Muscle of leg (tissue), 16 donors: ENCODE measurements at places on chromosomes 2 and 18. TPM values are rescaled to one million over a fixed set of nuclear protein-coding genes. Genes with fewer than 3 reads are reported as not detected.

Gene CENPA
- 5.3 TPM for polyA plus RNA-seq

GRCh38 chr18:7273301-7273921 is 42.5 kb downstream of the LRRC30 start:
- H3K4me3 ChIP-seq, result no peak overlapping the region
- H3K36me3 ChIP-seq, result no peaks in the 10 kb centered on the region
- H3K27me3 ChIP-seq, result peaks cover 2% of the 10 kb centered on the region
- H3K4me1 ChIP-seq, result peaks cover 9% of the 10 kb centered on the region
- peak overlapping the region; percentile 54 for H3K27ac ChIP-seq
- DNase-seq, result peak; percentile 15

- H3K4me1 ChIP-seq, result peaks cover 9% of the 10 kb centered on the region
- no peaks in the 10 kb centered on the region for H3K27me3 ChIP-seq
- peak overlapping the region; percentile 43 for H3K4me3 ChIP-seq
These were observed 266.5 kb downstream of the HRH4 start for GRCh38 chr18:24726727-24727492.

- no peak overlapping the region for H3K27ac ChIP-seq
- no peak overlapping the region for H3K4me3 ChIP-seq
- H3K27me3 ChIP-seq, result peaks cover 2% of the 10 kb centered on the region
- no peaks in the 10 kb centered on the region for H3K36me3 ChIP-seq
- peak; percentile 37 for DNase-seq
These were observed 83.7 kb downstream of the CERKL start for GRCh38 chr2:181573140-181573736.

- H3K4me3 ChIP-seq, result no peak overlapping the region
- no peaks in the 10 kb centered on the region for H3K36me3 ChIP-seq
- no peaks in the 10 kb centered on the region for H3K27me3 ChIP-seq
- H3K27ac ChIP-seq, result no peak overlapping the region
These were observed 757.4 kb downstream of the RNF144A start for GRCh38 chr2:7674606-7675005.

Gene ADAM23
- 13.5 TPM for polyA plus RNA-seq

- no peaks in the 10 kb centered on the region for H3K36me3 ChIP-seq
- H3K4me3 ChIP-seq, result no peak overlapping the region
- no peaks in the 10 kb centered on the region for H3K27me3 ChIP-seq
- H3K27ac ChIP-seq, result no peak overlapping the region
- no peaks in the 10 kb centered on the region for H3K4me1 ChIP-seq
- DNase-seq, result no peak
These were observed 465.1 kb downstream of the TGIF1 start for GRCh38 chr18:3914833-3915610.

DNA sequence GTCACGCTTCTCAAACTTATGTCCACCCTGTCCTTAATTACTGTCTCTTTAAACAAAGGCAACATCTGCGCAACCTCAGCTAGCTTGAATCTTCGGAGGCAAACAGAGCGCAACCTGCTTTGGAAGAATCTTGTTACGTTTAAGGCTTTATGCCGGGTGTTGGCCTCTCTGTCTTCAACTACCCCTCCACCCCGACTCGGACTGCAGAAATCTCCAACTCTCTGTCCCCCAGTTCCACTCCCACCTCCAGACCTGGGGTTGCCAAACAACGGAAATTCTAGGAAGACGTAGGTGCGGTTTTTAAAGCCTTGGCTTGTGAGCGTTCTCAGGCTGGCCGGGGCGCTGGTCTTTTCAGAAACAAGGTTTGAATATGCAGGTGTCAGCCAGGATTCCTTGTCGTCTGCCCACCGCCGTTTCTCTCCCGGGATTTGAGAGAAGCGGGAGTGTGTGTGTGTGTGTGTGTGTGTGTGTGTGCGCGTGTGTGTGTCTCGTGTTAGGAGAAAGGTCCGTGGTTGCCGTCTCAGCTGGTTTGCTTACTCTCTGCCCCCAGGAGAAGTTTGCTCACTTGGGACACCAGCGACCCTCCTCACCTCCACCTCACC is 1.1 kb upstream of the ONECUT2 start:
- peaks cover 41% of the 10 kb centered on the region for H3K4me1 ChIP-seq
- no peak for DNase-seq
- peaks cover 83% of the 10 kb centered on the region for H3K27me3 ChIP-seq
- no peaks in the 10 kb centered on the region for H3K36me3 ChIP-seq

- H3K4me1 ChIP-seq, result no peaks in the 10 kb centered on the region
- no peaks in the 10 kb centered on the region for H3K36me3 ChIP-seq
- H3K27me3 ChIP-seq, result no peaks in the 10 kb centered on the region
- H3K4me3 ChIP-seq, result no peak overlapping the region
These were observed 128.3 kb downstream of the CDH2 start for GRCh38 chr18:28048612-28049011.

Gene KATNAL2
- 5.4 TPM for polyA plus RNA-seq

DNA sequence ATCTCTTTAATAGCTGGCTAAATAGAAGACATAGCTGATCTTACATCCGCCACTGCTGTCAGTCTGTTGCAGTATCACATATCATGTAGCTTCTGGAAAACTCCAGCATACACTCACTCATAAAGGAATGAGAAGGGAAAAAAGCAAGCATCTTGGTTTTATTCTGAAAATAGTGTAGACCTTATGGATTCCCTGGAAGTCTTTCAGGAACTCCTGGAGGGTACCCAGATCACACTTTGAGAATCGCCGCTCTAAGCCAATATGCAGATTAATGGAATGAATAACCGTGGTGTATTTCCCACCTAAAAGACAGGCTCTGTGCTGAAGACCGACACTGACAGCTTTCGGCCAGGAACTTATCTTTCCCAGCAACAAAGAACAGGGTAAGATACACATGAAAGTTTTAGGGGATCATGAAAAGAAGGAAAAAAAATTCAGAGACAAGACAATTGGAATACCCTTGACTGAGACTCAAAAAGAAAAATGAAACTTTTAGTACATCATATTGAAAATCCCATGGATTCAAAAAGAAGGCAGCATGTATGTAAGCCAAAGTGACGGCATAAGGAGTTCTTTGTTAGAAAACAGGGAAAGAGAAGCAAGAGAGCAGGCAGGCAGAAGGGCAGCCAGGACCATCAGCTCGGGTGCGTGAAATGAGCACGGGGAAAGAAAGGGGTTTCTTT is 56.4 kb upstream of the SEC11C start:
- H3K4me1 ChIP-seq, result no peaks in the 10 kb centered on the region
- H3K36me3 ChIP-seq, result no peaks in the 10 kb centered on the region
- no peak for DNase-seq

GRCh38 chr18:74438091-74438490 is 19.0 kb downstream of the DIPK1C start:
- no peak overlapping the region for H3K27ac ChIP-seq
- peaks cover 2% of the 10 kb centered on the region for H3K27me3 ChIP-seq
- H3K4me1 ChIP-seq, result peaks cover 8% of the 10 kb centered on the region
- no peak for DNase-seq

Gene SERPINB2
- polyA plus RNA-seq, result 29.4 TPM

DNA sequence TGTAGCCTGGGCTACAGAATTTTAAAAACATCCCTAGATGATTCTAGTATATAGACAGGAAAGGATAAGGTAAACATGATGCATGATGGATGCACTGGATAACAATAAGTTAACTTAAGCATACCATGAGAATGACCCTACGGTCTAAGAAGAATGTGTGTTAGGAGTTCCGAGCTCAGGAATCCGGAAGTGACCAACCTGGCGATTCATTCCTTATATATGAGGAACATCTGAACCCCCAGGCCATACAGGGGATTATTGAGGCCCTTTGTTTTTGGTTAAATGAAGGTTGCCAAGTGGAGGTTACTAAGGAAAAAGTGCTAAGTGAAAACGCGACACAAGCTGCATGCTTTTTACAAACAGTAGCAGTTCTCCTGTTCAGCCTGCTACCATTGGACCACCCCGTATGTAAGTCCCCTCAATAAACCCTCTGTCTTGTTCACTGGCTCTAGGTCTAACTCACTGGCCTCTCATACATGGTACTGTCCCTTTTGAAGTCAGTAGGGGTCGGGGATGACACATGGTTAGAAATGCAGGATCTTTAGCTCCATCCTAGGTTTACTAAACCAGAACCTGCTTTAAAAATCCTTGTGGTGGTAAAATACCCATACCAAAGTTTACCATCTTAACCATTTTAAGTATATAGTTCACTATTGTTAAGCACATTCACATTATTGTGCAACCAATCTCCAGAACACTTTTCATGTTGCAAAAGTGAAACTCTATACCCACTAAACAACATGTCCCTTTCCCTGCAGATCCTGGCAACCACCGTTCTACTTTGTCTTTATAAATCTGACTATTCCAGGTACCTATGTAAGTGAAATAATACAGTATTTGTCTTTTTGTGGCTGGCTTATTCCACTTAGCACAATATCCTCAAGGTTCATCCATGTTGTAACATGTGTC is 111.0 kb upstream of the MAP4K3 start:
- no peak overlapping the region for H3K27ac ChIP-seq
- H3K36me3 ChIP-seq, result no peaks in the 10 kb centered on the region
- no peaks in the 10 kb centered on the region for H3K4me1 ChIP-seq

- no peaks in the 10 kb centered on the region for H3K36me3 ChIP-seq
- H3K27ac ChIP-seq, result no peak overlapping the region
- no peak overlapping the region for H3K4me3 ChIP-seq
- H3K4me1 ChIP-seq, result no peaks in the 10 kb centered on the region
These were observed 60.7 kb downstream of the WDR7 start for GRCh38 chr18:56711708-56712445.

Gene SLC5A7
- polyA plus RNA-seq, result 0.47 TPM

GRCh38 chr18:56890632-56891031 is 239.5 kb downstream of the WDR7 start:
- peak; percentile 60 for DNase-seq
- no peaks in the 10 kb centered on the region for H3K4me1 ChIP-seq
- no peak overlapping the region for H3K27ac ChIP-seq

Gene SIX3
- not detected for polyA plus RNA-seq

Gene FRZB
- 10.2 TPM for polyA plus RNA-seq

DNA sequence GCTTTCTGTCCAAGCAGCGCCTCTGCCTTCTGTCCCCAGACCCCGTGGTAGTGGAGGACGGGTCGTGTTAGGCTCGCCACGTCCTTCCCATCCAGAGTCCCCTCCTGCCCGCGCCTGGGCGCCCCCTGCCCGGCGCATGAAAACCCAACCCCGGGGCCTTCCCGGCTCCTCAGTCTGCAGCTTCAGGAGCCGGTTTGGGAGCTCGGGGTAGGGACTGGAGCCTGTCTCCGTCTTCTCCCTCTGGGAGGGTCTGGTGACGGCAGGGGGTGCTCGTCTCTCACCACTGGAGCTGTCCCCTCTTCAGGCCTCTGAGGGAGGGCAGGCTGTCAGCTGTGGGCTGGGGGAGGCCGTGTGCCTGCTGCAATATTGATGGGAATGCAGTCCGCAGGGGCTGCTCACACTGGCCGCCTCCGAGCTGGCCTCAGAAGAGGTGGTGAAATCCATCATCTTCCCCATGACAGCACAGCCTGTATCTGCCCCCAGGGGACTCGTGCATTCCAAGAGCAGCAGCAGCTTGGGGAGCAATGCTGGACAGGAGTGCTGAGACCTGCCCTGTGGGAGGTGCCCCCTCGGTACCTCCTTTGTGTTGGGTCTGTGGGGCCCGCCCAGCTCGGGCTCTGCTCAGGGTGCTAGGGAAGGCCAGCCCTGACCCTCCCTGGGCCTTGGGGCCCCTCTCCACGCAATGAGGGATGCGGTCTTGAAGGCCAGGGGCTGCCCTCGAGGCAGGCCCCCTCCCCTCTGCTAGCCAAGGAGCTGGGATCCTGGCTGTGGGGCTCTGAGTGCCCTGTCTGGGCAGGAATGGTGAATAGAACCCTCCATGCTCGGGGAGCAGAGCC is 17.8 kb upstream of the KLHL30 start:
- peaks cover 5% of the 10 kb centered on the region for H3K27me3 ChIP-seq
- peak; percentile 49 for DNase-seq
- H3K36me3 ChIP-seq, result no peaks in the 10 kb centered on the region
- H3K4me3 ChIP-seq, result no peak overlapping the region
- H3K27ac ChIP-seq, result no peak overlapping the region

DNA sequence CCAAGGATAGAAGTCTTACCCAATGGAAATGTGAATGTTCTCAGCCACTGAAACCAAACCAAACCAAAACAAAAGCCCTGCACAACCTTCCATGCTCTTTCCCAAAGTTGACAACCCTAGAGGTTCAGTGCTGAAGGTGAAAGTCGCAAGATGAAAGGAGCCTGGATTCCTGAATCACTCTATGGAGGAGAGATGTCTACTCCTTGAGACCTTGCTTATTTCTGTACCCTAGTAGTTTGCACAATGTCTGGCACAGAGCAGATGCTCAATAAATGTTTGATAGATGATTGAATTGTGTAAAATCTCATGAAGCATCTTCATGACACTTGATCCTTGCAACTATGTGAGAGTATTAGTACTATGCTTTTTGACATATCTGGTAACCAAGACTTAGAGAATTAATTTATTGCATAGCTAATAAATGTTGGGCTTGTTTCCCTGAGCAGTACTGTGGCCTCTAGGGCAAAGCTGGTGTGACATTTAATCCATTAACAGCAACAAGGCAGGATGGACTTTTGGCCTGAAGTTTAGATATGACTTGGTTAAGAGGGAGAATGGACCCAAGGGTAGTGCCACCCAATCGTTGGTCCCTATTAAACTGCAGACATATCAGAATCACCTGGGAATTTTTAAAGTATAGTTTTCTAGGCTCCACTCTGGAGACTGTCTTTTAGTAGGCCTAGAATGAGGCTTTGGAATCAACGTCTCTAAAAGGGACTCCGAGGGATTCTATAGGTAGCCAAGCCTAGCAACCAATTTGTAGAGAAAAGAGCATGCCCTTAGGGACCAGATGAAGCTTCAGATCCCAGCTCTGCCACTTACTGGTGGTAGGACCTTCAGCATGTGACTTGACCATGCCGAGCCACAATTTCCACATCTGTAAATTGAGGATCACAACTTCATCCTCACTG is 145.9 kb downstream of the DDX1 start:
- H3K4me1 ChIP-seq, result peaks cover 23% of the 10 kb centered on the region
- no peaks in the 10 kb centered on the region for H3K27me3 ChIP-seq
- DNase-seq, result no peak
- no peak overlapping the region for H3K27ac ChIP-seq
- no peaks in the 10 kb centered on the region for H3K36me3 ChIP-seq

Gene TUBA4A
- 160 TPM for polyA plus RNA-seq

- H3K4me1 ChIP-seq, result no peaks in the 10 kb centered on the region
- no peaks in the 10 kb centered on the region for H3K27me3 ChIP-seq
- H3K36me3 ChIP-seq, result peaks cover 2% of the 10 kb centered on the region
- no peak overlapping the region for H3K4me3 ChIP-seq
- peak; percentile 19 for DNase-seq
These were observed 106.0 kb downstream of the UBR3 start for GRCh38 chr2:169933124-169933711.
